ENCODE measurements at places on chromosomes 3 and 15.

- no peak for DNase-seq
These were observed 33.6 kb downstream of the PLSCR4 start for GRCh38 chr3:146217324-146217723.

GRCh38 chr3:192220915-192221314, 506.4 kb downstream of the FGF12 start:
- DNase-seq: no peak

DNA sequence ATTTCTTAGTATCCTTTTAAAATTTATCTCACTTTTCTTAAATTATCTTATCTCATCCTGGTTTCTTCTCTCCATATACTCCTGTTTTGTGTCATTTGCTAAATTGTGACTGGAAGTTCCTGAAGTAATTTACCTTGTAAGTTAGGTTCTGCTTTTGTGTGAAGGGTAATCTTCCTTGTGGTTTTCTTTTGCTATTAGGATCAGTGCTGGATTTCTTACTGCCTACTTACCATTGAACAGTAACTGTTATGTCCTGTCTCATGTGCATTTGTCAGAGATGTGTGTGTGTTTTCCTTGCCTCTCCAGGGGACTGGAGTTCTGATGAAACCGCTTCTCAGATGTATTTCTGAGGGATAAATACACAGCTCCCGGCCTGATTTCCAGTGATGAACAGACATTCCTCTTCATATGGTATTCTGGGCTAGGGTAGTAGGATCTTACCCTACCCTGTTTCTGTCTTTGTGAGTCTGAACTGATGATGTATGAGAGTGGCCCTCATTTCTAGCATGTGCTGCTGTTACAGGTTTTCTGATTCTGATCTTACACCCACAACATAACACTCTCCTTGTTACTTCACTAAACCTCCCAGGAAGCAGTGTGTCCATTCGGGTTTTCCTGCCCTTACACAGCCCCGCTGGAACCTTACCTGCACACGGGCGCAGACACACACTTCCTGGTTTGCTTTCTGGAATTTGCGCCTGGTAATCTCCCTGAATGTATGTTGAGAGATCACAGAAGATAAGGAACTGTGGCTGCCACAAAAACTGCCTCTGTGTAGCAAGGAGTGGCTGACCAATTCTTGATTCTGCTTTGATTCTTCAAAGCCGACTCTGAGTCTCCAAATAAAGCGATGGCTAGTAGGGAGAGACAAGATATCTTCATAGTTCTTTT, 14.7 kb downstream of the PAK2 start:
- no peak for DNase-seq

- DNase-seq: no peak
These were observed 36.0 kb downstream of the GRAMD2A start for GRCh38 chr15:72161361-72162132.

- DNase-seq: no peak
These were observed 57.0 kb upstream of the CMTM7 start for GRCh38 chr3:32334675-32335074.

GRCh38 chr15:80996247-80996646, 4.5 kb upstream of the TLNRD1 start:
- no peak for DNase-seq

- peak; percentile 12 for DNase-seq
These were observed 447.5 kb downstream of the IGSF11 start for GRCh38 chr3:118587037-118587741.

- DNase-seq: no peak
These were observed 14.4 kb downstream of the FBLN2 start for GRCh38 chr3:13563321-13563720.

GRCh38 chr3:196215493-196216020, 777 bp upstream of the SLC51A start:
- no peak for DNase-seq

- DNase-seq: no peak
These were observed 206.1 kb upstream of the ATP10A start for GRCh38 chr15:26069231-26069641.

DNA sequence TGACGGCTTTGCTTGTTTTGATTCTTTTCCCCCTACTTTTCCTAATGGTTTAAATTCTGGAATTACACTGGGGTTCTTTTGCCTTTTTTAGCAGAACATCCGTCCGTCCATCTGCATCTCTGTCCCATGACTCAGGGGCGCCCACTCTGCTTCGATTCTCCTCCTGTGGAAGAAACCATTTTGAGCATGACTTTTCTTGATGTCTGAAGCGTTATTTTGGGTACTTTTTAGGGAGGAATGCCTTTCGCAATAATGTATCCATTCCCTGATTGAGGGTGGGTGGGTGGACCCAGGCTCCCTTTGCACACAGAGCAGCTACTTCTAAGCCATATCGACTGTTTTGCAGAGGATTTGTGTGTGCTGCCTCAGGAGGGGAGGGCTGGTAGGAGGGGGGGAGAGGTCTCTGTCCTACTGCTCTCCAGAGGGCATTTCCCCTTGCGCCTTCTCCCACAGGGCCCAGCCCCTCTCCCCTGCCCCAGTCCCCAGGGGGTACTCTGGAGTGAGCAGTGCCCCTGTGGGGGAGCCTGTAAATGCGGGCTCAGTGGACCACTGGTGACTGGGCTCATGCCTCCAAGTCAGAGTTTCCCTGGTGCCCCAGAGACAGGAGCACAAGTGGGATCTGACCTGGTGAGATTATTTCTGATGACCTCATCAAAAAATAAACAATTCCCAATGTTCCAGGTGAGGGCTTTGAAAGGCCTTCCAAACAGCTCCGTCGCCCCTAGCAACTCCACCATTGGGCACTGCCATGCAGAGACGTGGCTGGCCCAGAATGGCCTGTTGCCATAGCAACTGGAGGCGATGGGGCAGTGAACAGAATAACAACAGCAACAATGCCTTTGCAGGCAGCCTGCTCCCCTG, 19.5 kb upstream of the BSN start:
- DNase-seq: no peak

- DNase-seq: no peak
These were observed 55.5 kb downstream of the NOX5 start for GRCh38 chr15:69069996-69070395.

- DNase-seq: no peak
These were observed 627 bp upstream of the FAM131A start for GRCh38 chr3:184336547-184337398.

GRCh38 chr15:67931861-67932260, 92.0 kb upstream of the RNU6-1 start:
- DNase-seq: no peak

- no peak for DNase-seq
These were observed 29.5 kb upstream of the CCDC54 start for GRCh38 chr3:107347751-107348150.

DNA sequence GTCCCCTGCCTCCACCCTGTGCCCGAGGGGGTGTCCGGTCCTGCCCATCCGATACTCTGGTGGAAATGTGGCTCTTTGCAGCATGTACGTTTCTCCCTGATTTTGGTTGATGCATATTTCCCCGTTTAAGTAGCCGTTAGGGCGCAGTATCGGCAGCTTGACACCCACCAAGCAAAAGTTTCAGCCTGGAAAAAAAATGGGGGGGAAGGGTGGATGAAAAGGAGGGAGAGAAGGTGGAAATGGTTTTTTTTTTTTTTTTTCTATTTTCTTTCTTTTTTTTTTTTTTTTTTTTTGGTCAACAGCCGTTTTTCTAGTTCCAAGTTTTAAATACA, 1.3 kb downstream of the RAP2B start:
- DNase-seq: no peak

Data from GM06990 (cell line).